ENCODE measurements at places on chromosomes 11 and 22. TPM values are rescaled to one million over a fixed set of nuclear protein-coding genes. Genes with fewer than 3 reads are reported as not detected.

GRCh38 chr11:124896071-124896750, 1.5 kb downstream of the ROBO4 start:
- no peak overlapping the region for H3K4me3 ChIP-seq
- H3K27ac ChIP-seq = no peak overlapping the region
- H3K27me3 ChIP-seq = no peaks in the 10 kb centered on the region
- no peak for DNase-seq
- no peaks in the 10 kb centered on the region for H3K4me1 ChIP-seq
- no peaks in the 10 kb centered on the region for H3K36me3 ChIP-seq

- H3K27ac ChIP-seq = no peak overlapping the region
- no peaks in the 10 kb centered on the region for H3K36me3 ChIP-seq
- no peak for DNase-seq
- no peak overlapping the region for H3K4me3 ChIP-seq
- no peaks in the 10 kb centered on the region for H3K27me3 ChIP-seq
- H3K4me1 ChIP-seq = no peaks in the 10 kb centered on the region
These were observed 27.3 kb upstream of the NXPE4 start for GRCh38 chr11:114622858-114623257.

The CSRP3 gene
- not detected for total RNA-seq

The LRRC74B gene
- not detected for total RNA-seq
